ENCODE measurements at places on chromosomes 6 and 20.

DNA sequence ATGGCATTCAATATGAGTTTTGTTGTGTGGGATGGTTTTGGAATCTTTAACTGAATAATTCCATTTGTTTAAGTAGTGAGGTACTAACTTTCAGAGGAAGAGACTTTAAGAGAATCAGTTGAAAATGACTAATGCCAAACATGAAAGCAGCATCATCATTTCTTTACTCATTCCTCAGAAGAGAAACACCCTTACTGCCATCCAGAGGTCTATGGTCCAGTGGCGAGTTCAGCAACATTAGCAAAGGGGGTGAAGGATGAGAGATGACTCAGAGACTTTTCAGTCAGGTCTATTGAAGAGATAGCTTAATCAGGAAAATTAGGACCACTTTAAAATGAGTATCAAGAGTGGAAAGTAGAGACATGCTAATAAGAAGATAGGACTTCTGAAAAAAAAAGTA, 118.8 kb downstream of the COL19A1 start:
- no peak for DNase-seq

GRCh38 chr20:32753731-32754130, 8.5 kb upstream of the DNMT3B start:
- no peak for DNase-seq

DNA sequence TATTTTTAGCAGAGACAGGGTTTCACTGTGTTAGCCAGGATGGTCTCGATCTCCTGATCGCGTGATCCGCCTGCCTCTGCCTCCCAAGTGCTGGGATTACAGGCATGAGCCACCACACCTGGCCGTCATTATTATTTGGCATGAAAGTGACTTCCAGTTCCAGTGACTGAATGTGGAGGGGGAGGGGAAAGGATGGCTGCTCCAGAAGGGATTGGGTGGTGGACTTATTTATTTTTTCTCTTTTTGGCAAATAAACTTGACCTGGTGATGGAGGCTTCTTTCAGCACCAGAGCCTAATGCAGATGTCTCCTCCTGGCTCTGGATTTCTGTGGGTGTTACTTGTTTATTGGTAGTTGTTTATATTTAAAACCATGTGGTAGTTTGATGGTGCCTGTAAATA, 16.9 kb upstream of the SLC22A23 start:
- no peak for DNase-seq

DNA sequence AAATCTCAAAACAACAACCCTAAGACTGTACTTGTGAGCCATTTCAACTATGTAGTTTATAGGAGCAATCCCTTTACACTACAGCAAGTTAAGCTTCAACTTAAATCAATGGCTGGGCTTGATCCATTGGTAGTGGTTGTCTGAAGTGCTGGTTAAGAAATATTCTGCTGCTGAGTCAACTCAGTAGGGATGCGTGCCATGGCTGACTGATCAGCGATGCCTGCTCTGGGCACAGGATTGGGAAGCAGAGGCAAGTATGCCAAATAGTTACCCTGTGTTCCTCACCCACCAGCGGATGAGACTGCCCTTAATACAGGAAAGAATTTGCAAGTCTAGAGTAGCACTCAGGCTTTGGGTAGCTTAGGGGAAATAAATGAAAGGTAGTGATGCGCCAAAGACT, 41.5 kb downstream of the GCM1 start:
- DNase-seq = no peak
